ENCODE measurements at places on chromosomes 3 and 15. TPM values are rescaled to one million over a fixed set of nuclear protein-coding genes. Genes with fewer than 3 reads are reported as not detected.
A peak's percentile ranks its signal among the peaks of the same experiment; 100 is the strongest.

DNA sequence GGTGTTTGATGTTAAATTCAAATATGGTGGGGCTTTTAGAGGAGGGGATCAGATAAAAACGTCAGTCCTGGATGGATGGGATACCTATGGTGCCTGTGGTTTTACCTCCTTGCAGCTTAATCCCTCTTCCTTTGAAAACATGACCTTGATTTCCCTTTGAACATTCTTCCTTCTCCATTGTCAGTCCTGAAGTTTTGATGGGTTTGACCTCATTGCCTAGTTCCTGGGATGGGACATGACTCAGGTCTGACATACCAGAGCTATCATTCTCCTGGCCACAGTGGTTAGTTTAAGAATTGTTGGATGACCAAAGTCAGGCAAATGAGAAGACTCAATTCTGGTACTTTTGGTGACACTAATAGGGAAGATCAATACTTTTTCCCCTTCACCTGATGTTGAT lies 87.2 kb downstream of the PRICKLE2 start:
- peak; percentile 63 for DNase-seq

- DNase-seq, result no peak
Measured at GRCh38 chr3:171972871-171973348, 66.5 kb upstream of the FNDC3B start.

DNA sequence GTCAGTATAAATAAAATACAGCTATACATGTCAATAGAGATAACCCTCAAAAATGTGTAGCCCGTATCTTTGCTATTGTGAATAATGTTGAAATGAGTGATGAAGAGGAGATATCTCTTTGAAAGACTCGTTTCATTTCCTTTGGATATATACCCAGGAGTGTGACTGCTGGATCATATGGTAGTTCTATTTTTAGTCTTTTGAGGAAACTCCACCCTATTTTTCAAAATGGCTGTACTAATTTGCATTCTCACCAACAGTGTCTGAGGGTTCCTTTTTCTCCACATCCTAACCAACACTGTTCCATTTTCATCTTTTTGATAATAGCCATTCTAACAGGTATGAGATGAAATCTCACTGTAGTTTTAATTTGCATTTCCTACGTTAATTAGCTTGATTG lies 237.5 kb upstream of the GBE1 start:
- no peak for DNase-seq

RASL12 gene
- total RNA-seq, result not detected

HRG gene
- not detected for total RNA-seq

GRCh38 chr15:80494351-80494751 lies 90.2 kb downstream of the ARNT2 start:
- peak; percentile 85 for DNase-seq

DNA sequence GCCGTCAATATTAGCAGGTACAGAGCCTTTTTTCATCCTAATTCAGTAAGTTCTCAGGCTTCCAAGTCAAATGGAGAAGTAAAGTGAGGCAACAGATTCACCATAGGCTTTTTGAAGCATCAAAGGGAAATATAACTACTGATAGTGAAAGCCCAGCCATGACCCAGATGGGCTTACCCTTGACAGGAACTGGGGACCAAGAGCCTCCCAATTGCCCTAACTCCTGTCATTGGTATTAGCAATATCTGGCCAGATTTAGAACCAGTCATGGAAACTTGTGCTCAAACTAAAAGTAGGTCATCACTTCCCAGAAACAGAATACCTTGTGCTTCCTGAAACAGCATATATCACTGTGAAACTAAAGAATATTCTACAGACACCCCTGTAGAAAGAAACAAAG lies 33.0 kb downstream of the NME9 start:
- DNase-seq, result no peak

Data from M059J (cell line).